ENCODE measurements at places on chromosomes 13 and 19. TPM values are rescaled to one million over a fixed set of nuclear protein-coding genes. Genes with fewer than 3 reads are reported as not detected.

- no peak for DNase-seq
These were observed 26.2 kb upstream of the SLITRK6 start for GRCh38 chr13:85825454-85825853.

DNA sequence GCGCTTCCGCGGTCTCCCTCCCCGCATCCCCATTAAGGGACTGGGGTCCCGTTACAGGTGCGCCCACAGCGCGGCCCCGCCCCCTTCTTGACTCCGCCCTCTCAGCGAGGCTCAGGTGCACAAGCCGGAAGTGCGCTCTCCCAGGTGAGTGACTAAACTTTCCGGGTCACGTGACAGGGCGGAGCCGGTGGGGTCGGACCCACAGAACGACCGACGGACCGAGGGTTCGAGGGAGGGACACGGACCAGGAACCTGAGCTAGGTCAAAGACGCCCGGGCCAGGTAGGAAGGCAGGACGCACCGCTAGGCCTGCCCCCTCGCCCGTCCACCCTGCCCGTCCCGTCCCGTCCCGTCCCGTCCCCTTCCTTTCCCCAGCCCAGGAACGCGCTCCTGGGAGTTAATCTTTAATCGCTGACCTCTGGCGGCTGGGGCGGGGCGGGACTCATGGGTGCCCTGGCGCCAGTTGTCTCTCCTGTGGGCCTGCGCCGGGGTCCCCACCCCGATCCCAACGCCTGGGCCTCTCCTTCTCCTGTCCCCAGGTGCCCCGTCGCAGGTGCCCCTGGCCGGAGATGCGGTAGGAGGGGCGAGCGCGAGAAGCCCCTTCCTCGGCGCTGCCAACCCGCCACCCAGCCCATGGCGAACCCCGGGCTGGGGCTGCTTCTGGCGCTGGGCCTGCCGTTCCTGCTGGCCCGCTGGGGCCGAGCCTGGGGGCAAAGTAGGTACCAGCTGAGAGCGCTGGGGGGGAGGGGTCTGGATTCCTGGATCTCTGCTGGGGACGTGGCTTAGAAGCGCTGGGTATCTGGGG lies at the start of gene CRB3:
Gene CRB3, plus strand, starts transcription at position 202 of the 804 bp plus-strand sequence. Its CDS starts 431 bp downstream, at position 633.
- DNase-seq: peak; percentile 40

- no peak for DNase-seq
These were observed 3.4 kb downstream of the ACP4 start for GRCh38 chr19:50793558-50794065.

DNA sequence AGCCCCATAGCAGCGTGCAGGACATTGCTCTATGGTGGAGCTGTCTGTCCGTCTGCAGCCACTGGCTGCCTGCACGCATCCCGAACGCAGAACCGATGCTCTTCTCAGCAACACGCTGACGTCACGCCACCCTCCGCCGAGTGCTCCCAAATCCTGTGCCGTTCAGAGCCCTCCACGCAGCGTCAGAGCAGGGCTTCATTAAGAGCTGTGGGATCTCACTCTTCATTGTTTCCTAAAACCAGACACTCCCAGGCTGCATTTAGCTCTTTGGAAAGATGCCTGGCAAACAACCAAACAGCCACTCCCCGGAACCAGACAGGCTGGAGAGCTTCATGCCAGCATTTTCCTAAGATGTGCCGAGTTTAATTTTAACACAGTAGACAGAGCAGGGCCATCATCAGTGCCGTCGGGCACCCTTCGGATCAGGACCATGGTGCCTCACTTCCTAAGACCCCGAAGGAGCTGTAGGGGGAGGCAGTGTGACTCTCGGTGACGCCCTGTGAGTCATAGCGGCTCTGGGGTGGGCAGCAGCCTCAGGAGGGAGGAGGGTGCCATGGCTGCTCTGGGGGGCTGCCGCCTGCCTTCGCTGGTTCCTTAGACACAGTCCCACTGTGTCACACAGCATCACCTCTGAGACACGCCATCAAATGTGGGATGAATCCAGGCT lies 131.5 kb upstream of the MCF2L start:
- no peak for DNase-seq

DNA sequence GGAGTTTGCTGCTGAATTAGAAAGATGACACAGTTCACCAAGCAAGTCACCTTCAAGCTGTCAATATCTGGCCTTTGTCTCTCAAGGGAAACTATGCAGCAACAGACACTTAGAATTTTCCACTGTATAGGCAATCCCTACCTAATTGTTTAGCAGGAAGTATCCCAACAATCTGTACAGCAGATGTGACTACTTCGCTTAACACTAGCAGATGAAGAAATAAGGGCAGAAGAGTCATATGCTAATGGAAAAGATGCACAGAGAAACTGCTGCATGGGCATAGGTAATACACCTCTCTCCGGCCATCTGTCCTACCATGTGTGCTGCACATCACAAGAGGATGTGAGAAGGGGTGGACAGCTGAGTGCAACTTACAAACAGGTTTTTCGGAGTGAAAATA lies 851.2 kb downstream of the PCDH9 start:
- no peak for DNase-seq

GRCh38 chr13:49213997-49214916 lies 5.9 kb upstream of the MLNR start:
- no peak for DNase-seq

DNA sequence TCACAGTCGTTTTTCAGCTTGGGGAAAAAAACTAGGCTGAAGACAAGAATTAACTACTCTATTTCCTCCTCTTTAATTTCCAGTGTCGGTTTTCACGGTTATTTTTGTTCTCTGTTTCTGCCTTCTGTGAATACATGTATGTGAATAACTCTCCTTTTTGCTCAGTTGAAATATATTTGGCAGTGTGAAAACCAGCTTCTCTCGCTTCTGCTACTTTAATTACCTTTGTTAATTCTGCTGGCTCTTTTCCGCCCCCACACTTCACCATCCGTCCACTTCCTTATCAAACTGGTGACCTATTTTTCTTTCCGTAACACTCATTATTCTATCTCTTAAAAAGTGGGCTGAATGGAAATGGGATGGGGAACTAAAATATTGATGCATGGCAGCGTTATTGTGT lies 126.4 kb downstream of the POU4F1 start:
- no peak for DNase-seq

- DNase-seq: no peak
These were observed 64.3 kb downstream of the CACNA1A start for GRCh38 chr19:13441810-13442512.

GRCh38 chr19:18733196-18733647 lies 49.7 kb downstream of the CRTC1 start:
- no peak for DNase-seq

DNA sequence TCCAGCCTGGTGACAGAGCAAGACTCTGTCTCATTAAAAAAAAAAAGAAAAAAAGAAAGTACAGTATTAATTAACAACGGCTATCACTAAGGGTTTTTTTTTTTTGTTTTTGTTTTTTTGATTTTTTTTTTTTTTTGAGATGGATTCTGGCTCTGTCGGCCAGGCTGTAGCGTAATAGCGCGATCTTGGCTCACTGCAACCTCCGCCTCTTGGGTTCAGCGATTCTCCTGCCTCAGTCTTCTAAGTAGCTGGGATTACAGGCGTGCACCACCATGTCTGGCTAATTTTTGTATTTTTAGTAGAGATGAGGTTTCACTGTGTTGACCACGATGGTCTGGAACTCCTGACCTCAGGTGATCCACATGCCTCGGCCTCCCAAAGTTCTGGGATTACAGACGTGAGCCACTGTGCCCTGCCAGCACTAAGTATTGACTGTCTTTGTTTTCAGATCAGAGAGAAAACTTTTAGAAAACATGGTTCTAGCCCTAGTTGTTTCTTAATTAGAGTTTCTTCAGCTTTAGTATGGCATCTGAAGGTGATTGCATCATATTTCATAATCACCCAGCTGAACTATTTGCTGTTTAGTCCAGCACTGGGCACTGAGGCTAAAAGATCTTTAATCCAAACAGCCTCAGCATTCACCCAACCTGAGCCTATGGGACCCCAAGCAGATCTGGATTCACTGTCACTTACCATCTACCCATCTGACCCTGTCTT lies 2.7 kb upstream of the GATAD2A start:
- no peak for DNase-seq

DNA sequence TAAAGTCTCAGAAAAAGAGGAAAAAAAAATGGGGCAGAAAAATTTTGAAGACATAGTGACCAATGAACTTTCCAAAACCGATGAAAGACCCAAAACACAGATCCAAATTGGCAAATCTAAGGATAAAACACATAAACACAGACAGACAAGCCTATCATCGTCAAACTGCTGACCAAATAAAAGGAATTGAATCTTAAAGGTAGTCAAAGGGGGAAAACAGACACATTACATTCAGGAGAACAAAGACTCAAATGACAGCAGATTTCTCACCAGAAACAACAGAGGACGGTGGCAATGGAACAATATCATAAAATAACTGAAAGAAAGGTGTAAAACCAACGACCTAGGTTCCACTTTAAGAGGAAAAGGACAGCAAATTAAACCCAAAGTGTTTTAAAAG lies 10.2 kb downstream of the RBM26 start:
- DNase-seq: no peak

DNA sequence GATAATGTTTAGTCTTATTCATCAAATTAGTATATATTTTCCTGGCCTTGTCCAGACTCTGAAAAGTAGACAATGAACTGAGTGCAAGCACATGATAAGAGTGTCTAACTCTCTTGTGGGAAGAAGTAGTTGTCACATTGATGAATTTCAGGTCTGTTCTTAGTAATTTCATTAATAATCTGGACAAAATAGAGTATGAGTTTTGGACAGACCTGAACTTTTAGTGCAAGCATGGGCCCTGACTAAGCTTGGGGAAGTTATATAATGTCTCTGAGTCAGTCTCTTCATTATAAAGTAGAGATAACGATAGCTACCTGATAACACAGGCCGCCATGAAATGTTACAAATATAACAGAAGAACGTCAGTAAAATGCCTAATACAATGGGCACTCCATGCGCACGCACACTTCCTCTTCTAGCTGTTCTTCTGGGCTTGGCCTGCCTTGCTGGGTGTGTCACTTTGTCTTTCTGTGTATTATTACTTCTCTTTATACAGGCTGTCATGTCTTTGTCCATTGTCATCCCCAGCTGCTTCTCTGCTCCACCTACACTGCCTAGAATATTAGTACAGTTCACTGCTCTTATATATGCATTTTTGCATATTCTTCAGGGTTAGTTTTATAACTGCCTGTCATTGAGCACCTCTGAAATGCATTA lies 129.1 kb upstream of the HTR2A start:
- no peak for DNase-seq

DNA sequence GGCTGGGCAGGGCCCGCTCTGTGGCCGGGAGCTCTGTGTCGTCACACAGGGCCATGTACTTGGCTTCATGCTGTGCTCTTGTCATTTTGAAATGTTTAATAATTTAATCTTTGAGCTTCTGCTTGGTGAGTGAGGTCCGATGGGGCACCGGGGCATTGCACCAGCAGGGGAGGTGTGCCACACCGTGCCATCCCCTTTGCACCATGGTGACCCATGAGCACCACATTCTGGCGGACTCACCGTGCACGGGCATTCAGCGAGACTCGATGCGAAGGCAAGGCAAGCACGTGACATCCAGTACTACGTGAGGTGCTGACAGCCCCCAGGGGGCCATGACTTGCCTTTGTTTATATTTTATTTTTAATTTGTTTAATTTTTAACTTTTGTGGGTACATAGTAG lies 204.3 kb downstream of the URI1 start:
- DNase-seq: no peak

DNA sequence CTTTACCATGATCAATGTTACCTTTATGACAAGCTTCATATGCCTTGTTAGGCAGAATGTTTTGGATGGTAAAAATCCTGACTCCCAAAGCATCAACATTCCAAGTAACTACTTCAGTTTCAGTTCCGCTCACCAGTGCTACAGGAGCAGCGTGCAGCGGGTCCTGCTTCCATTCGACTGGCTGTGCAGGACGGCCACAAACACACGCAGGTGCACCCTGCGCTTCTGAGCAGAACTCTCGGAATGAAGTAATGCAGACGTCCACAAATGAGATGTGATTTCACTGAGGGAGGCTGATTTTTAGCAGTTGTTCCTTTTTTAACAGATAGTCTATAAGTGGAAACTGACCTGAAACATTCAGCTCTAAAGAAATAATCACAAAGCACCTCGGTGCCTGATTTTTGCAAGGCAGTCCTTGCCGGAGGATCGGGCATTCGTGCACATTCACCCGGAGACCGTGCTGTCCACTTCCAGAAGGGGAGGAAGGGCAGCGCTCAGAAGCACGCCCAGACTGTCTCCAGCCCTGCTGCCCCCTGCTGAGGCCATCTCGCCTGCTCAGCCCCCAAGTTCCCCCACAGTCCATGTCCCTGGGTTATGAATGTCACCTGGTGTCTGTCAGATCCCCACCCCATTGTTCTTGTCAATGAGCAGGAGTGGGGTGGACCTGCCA lies 85.8 kb downstream of the RAB20 start:
- DNase-seq: no peak

DNA sequence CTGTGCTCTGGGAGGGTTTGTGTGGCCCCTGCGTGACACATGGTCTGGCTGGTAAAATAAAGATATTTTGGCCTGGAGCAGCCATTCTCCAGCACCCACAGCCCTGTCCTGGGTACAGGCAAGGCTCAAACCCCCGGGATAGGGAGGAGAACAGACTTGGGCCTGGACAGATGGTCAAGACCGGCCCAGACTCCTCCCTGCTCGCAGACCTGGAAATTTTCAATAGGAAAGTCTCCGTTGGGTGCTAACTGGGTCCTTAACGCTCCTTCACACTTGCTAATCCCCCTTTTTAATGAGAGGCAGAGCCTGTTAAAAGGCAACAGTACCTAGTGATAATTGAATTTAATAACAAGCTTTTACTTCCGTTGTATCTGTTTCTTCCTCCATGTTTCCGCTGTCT lies 2.5 kb downstream of the PALM start:
- DNase-seq: no peak

GRCh38 chr19:54209058-54209810 lies 8.6 kb downstream of the RPS9 start:
- DNase-seq: peak; percentile 52

Gene CGB8
- polyA plus RNA-seq: 2.4 TPM

Gene CGB2
- not detected for polyA plus RNA-seq

Gene RFPL4A
- polyA plus RNA-seq: not detected

Gene C13orf42
- not detected for polyA plus RNA-seq
